ENCODE measurements at places on chromosomes 4 and X.

GRCh38 chrX:70171624-70172023, 5.7 kb upstream of the DGAT2L6 start:
- DNase-seq: no peak

GRCh38 chr4:101348995-101349800, 1.9 kb upstream of the PPP3CA start:
- no peak for DNase-seq

- no peak for DNase-seq
Measured at GRCh38 chr4:14178421-14178820, 550.9 kb upstream of the BOD1L1 start.

DNA sequence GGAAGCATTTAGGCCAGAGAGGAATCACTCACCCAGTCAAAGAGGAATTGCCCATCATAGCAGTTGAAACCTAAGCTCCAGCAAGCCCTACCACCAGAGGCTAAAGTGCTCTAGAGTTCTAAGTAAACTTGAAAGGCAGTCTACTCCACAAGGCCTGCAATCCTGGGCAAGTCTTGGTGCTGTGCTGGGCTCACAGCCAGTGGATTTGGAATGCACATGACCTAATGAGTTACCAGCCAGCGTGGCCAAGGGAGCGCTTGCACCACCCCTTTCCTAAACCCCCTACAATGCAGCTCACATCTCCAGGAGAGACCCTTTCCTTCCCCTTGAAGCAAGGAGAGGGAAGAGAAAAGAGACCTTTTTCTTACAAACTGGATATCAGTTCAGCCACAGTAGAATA, 445.7 kb downstream of the GASK1B start:
- no peak for DNase-seq

DNA sequence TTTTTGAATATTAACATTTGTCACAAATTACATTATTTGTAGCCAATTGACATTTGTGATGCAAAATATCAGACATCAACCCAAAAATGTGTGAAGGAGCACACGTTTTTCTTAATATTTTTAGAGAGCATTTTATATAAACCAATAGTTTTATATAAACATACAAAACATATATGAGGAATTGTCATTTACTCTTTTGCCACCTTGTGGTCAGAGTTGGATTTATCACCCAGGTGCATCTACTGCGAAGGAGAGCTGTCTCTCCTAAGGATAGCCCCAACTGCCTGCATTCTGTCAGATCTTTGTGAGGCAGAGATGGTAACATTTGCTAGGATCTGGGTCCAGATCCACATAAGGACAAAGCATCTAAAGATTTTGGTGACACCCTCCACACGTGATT, 2.5 kb upstream of the USP27X start:
- no peak for DNase-seq

- no peak for DNase-seq
Measured at GRCh38 chr4:47784222-47784621, 53.6 kb downstream of the CORIN start.

- DNase-seq: no peak
Measured at GRCh38 chrX:6941041-6941440, 206.5 kb upstream of the STS start.

DNA sequence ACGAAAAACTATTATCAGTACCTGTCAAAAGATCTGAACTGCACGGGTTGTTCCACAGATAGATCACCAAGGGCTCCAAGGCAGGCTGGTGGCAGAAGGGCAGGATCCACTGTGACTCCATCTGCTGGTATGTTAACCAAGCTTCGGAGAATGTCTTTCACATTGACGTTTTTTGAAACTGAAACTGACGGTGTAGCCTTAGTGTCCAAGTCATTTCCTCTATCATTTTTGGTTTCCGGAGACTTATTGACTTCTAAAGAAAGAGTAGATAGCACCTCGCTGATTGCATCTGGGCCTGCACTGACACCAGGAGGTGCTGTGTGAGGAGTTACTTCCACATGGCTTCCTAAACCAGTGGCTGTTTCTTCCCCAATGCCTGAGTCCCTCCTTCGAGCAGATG, 186.9 kb downstream of the LRBA start:
- DNase-seq: peak; percentile 42

All from activated gamma-delta T cell treated with Interleukin-2 at 50 U/mL for 16 hours (primary cell).